NCI-H2029 (cell line): ENCODE measurements at places on chromosomes 4 and X.

GRCh38 chr4:96139251-96139929 is 299.5 kb downstream of the PDHA2 start:
- no peak for DNase-seq

DNA sequence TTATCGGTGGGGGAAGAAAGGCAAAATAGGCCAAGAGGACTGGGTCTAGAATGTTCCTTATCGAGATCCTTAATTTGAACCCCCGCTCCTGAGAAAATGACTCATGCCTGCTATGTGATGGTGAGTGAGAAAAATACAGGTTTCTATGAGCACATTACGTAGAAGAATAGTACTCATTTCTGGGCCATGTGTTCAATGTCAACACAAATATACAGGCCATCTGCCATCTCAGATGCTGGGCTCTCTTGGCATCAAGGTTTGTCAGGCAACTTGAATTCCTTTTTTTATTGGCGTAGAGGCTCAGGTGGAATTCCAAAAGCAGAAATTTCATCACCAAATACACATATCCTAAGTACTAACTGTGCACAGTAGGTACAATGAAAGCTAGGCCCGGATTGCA is 81.4 kb upstream of the TRIM2 start:
- DNase-seq, result no peak

DNA sequence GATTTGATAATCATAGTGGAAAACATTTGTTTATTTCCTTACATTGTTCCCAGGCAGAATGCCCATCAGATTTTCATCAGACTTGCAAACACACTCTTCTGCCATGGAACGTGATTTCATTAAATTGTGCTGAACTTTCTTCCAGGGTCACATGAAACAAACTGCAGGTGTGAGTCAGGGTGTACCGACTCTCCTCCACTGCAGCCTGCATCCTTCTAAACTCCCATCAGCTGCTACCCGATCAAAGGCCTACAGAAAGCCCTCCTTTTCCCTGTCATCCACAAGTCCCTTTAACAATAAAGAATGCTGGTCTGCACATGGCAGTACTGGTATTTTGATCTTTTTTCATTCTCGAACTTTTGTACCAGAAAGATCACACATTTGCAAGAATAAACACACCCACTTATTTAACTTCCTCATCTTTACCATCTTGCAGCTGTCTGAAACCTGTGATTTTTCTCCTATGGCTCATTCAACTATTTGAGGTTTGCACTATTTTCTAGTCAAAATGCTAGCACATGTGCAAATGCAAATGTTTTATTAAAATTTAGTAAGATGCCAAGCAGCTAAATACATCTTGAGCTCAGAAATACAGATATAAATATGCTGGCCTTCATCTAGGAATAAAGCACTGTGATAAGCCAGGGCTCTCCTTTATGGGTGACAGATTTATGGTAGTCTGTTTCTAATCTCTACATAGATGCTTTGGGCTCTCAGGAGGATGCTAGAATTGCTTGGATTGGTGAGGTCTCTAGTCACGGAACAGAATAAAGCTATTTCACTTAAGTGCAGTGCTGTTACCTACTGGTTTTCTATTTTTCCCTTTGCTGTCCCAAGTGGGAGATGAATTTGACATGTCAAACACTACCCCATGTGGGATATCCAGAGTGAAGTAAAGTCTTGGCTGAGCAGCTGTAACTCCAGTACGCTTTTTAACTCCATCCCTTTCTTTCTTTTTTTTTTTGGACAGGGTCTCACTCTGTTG is 25.8 kb upstream of the ARHGAP24 start:
- no peak for DNase-seq

DNA sequence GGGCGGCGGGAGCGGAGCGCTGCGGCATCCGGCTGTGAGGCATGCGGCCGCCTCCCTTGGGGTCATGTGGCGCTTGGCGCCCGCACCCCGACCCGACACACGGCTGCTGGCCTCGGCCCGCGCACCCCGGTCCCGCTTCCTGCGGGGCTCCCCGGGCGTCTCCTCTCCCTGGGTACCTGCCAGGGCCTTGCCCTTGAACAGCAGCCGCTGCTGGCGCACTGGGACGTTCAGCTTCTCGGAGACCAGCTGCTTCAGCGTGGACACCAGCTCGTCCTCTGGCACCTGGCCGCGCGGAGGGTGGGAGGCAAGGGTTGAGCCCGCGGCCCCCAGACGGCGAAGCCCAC is 391 bp downstream of the UBL4A start:
- no peak for DNase-seq

DNA sequence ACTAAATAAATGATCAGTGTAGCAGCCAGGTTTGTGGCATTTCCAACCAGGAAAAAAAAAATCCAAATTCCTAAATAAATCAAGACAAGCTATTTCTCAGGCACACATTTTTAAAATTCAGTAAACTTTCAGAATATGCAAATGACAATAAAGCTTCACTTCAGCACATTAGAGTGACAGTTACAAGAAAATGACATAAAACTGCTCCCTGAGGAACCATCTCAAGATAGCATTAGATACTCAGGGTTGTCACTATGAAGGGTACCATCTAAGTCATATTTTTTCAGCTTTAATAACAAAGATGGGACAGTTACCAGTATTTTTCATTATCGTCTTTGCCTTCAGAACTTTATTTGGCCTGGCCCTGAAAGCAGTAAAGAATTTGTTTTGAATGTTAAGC is 411.3 kb upstream of the RASGEF1B start:
- no peak for DNase-seq

DNA sequence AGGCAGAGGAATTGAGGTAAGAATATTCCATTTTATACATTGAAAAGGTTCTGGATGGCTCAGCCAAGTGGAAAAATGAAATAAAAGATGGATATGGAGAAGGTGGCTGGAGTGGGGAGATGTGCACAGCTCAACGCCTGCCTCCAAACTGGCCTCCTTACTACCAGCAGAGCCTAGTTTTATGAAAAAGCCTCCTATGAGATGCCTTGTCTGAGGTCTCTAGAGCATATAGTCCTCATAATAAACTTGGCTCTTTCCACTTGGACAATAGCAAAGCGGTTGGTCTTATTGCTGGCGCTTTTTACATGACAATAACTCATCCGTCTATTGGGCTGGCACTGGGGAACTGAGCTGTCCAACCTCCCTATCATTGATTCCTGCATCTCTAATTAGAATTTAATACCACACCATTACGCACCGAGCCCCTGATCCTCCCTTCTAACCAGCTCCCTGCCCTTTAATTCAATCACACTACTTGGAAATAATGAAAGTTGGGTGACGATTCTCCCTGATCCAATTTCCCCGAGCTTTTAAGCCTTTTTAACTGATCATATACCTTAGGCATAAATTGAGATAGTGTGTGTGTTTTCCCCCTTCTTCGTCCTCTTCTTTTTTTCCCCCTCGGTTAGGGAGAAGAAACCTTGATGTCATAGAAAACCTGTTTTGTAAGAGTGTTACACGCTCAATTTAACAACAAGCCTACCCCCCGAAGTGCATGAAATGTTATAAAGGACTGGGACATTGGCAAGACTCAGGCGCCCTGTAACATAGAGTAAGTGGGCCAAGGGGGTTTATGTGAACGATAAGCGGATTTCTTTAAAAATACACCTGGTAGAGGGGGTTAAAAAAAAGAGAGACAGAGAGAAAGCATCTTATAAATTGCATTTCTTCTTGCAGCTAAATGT is at the start of gene PHOX2B:
TSS of gene PHOX2B (minus strand) at position 155 of the 905 bp plus-strand sequence. CDS start at position 40, 115 bp downstream.
- DNase-seq, result no peak
